ENCODE measurements at places on chromosomes 11 and 22.
A peak's percentile ranks its signal among the peaks of the same experiment; 100 is the strongest.

DNA sequence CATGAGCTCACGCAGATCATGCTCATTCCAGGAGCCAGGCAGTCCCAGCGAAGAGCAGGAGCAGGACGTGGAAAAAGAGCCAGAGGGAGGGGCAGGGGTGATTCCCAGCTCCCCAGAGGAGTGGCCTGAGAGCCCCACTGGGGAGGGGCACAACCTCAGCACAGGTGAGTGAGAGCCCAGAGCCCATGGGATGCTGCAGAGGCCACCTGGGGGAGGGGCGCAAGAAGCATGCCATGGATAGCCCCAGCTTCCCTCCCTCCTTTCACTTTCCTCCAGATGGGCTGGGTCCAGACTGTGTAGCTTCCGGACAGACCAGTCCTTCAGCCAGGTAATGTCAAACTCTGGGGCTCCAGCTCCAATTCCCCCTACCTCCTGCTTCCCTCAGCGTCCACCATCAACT is 6.2 kb downstream of the SMTNL1 start:
- DNase-seq: no peak

- DNase-seq: no peak
Observed at GRCh38 chr11:77287615-77288273, 13.7 kb downstream of the GDPD4 start.

DNA sequence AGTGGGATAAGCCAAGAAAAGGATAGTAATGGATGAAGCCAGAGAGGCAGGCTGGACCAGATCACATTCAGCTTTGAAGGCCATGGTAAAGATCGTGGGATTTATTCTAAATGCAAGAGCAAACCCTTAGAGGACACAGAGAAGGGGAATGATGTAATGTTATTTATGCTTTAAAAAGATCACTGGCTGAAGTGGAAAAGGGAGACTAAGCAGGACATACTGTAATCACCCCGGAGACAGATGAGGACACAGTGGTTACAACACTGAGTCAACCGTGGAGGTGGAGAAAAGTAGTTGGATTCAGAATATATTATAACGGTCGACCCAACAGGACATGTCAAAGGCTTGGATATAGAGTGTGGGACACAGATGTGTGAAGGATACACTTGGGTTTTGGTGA is 38.5 kb downstream of the CDON start:
- DNase-seq: no peak

DNA sequence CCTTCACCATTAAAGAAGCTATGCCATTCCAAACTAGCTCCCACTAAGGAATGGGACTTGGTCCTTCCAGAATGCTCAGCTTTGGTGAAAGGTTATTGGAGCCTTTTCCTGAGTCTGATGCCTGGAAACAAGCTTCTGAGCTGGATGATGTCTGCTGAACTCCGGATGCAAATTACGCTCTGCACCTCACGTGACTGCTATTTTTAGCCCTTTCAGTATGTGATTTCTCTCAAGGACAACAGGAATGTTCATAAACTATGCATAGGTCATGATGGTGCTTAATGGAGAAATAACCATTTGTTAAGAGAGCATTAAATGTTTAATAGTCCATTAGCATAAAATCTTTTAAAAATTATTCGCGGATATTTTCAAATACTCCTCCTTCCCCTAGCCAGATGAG is 631.4 kb upstream of the KIRREL3 start:
- no peak for DNase-seq

GRCh38 chr22:44576311-44577260 is 78.6 kb upstream of the RTL6 start:
- DNase-seq: no peak

GRCh38 chr11:9567401-9567800 is 6.1 kb upstream of the WEE1 start:
- no peak for DNase-seq

GRCh38 chr22:19767427-19768341 is 7.1 kb downstream of the TBX1 start:
- DNase-seq: no peak

- no peak for DNase-seq
Observed at GRCh38 chr11:8597182-8597581, 3.2 kb upstream of the STK33 start.

- no peak for DNase-seq
Observed at GRCh38 chr22:43854121-43854785, 8.1 kb downstream of the SULT4A1 start.

- no peak for DNase-seq
Observed at GRCh38 chr11:63020671-63021291, 5.1 kb upstream of the SLC22A8 start.

DNA sequence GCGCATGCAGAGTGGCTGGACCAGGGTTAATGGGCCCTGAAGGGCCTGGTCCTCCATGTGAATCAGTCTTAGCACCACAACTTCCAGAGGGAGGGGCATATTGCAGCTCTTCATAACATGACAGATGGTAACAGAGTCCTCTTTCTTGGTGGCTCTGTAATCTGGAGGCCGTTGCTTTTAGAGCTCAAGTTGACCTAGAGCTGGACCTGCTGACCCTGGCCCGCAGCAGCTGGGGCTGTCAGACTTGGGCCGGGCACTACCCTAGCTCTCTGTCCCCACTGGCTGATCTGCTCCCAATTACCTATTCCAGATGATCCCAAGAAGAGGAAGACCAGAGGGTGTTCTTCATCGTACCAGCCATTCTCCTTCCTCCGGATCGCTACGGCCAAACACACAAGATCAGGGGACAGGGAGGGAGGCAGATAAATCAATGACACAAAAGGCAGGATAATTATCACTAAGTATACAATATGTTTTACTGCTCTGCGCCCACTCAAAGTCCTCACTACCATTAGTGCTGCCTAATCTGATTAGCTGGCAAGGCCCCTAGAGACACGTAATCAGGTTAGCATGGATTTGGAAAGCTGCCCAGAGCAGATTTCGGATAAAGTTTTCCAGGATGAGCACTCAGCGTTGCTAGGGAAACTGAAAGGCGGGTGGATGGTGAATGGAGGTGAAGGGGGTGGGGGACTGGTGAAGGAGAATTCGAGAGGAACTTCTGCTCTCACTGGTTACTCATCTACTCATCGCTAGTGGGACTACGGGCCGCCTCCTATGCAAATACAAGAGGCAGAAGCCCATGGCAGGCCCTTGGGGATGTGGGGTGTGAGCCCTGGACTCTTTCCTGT is 64.5 kb upstream of the PHOX2A start:
- no peak for DNase-seq

DNA sequence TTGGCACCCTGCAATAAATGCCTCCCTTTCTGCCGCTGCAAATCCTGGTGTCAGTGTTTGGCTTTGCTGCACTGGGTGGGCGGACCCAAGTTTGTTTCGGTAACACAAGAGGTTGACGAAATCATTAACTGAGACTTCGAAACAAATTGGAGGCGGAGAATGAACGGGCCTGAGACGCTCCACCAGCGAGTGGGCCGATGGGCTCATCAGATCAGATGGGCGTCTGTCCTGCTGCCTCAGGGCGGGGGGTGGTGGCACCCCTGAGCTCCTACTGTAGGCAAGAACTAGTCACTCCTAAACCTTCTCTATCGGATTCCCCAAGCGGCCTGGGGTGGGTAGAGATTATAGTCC is 918 bp upstream of the CAPN5 start:
- no peak for DNase-seq

DNA sequence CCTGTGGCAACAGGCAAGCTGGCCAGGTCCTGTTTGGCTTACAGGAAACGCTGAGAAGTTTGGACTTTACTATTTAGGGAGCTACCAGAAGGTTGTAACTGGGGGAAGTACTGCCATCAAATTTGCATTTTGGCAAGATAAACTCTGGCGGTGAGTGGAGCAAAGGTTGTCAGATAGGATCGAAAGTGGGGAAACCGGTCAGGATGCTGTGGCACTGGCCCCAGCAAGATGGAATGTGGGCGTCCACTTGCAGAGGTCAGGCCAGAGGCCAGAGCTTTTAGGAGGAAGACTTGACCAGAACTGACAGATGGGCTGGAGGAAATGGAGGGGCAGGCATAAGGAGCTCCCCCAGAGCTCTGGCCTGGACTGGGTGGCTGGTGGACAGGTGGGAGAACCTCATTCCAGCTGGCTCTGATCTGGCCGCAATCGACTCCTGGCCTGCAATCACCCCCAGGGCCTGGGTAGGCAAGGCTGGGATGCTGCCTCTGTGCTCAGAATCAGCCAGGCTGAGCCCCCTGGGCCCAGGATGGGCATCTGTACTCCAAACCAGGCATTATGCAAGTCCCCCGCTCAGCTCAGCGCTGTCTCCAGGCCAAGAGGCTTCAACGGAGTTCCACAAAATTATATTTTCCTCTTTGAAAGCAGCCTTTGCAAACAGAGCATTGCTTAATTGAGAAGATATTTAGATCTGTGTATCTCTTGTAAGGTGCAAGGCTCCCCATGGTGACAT is 178.3 kb upstream of the NECTIN1 start:
- DNase-seq: no peak

- DNase-seq: no peak
Observed at GRCh38 chr11:115707180-115707905, 203.1 kb upstream of the CADM1 start.

DNA sequence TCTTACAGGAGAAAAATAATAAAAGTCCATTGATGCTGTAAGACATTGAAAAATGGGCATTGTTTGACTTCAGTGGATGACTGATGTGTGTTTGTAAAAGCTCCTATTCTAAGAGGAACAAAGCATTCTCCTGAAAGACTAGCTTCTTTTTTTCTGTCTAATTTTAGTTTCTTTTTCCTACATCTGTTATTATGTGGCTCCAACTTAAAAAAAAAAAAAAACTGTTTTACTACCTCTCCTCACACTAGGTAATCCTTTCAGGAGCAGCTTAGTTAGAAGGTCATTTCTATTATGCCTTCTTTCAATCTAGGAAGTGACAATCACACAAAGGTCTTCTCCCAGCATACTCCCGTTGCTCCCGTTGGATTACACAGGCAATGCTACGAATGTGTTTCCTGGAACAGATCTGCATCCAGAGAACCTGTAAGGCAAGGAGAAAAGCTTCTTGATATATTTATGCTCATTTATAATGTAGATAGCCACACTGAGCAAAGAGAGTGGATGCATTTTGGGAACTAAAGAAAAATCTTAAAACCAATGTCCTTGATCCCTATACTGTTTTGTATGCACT is 595.1 kb upstream of the CCDC179 start:
- no peak for DNase-seq

GRCh38 chr22:44182588-44183286 is 2.0 kb downstream of the PARVG start:
- DNase-seq: peak; percentile 57

DNA sequence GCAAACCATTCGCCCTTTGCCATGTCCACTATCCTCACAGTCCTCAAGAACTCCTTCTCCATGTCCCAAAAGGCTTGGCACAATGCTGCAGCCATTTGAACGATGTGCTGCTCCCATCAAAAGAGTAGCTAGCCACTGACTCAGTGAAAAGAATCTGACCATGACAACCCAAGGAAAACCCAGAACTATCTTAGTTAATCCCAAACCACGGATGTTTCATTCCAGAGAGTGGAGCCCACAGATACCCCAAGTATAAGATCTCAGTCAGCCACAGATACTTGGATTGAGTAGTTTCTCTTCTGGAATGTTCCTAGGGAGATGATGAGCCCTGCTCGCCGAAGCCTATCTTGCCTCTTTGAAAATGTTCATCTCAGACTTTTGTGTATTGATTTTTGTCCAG is 176.9 kb downstream of the NAV2 start:
- no peak for DNase-seq

DNA sequence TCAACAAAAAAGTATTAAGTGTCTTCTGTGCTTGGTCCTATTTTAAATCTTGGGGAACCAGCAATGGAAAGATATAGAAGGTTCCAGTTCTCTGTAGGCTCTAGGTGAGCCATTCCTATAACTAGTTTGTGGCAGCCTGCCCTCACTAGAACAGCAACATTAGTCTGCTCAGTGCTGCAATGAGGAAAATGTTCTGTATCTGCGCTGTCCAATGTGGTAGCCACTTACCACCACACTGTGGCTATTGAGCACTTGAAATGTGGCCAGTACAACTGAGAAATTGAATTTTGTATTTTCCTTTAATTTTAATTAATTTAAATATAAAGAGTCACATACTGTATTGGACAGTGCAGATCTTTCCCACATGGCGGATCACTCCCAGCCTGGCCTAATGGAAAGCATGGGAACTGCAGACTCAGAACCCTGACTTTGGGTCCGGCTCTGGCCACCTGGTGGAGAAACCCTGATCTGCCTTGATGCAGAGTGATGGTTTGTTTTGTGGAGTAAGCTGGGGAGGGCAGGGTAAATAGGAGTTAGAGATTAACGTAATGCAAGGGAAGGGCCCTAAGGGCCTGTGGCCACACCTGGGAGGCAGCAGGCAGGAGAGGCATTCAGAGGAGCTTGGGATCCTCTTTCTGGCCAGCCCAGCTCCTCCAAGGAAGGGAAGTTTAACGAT is 101.0 kb downstream of the ME3 start:
- DNase-seq: no peak

GRCh38 chr22:46656856-46657654 is 36.9 kb downstream of the GRAMD4 start:
- DNase-seq: no peak

GRCh38 chr11:119912229-119912628 is 183.2 kb upstream of the NECTIN1 start:
- DNase-seq: no peak

DNA sequence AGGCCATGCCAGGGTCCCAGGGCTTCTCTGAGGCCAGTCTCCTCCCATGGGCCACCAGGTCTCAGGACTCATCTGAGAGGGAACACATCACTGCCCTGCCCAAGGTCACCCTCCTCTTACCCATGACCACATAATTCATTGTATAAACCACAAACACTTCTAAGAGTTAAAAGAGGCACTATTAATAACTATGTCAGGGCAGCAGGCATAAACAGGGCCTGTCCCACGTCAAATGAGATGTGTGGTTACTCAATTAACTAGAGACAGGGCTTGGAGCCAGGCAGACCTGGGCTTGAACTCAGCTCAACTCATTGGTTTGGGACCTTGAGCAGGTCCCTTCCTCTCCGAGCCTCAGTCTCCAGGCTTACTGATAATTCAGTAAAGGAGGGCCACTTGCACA is 33.1 kb downstream of the ARAP1 start:
- DNase-seq: no peak

DNA sequence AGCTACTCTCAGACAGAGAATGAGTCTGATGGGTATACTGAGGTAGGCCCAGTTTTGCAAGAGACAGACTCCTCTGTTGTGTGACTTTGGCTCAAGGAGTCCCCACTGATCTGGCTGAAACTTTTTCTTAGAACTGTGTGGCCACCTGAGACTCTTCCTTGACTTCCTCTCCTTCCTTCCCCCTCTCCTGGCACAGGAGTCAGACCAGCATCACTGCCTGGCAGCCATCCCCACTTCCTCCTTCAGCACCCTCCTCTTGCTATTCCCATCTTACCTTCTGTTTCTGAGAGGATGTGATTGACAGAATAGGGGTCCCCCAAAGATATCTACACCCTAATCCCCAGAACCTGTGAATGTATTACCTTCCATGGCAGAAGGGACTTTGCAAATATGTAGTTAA is 351.1 kb downstream of the MN1 start:
- no peak for DNase-seq

Data from GM06990 (cell line).